ENCODE measurements at places on chromosomes 7 and 10.

GRCh38 chr7:49927631-49928030 is 154.2 kb downstream of the VWC2 start:
- no peak for DNase-seq

DNA sequence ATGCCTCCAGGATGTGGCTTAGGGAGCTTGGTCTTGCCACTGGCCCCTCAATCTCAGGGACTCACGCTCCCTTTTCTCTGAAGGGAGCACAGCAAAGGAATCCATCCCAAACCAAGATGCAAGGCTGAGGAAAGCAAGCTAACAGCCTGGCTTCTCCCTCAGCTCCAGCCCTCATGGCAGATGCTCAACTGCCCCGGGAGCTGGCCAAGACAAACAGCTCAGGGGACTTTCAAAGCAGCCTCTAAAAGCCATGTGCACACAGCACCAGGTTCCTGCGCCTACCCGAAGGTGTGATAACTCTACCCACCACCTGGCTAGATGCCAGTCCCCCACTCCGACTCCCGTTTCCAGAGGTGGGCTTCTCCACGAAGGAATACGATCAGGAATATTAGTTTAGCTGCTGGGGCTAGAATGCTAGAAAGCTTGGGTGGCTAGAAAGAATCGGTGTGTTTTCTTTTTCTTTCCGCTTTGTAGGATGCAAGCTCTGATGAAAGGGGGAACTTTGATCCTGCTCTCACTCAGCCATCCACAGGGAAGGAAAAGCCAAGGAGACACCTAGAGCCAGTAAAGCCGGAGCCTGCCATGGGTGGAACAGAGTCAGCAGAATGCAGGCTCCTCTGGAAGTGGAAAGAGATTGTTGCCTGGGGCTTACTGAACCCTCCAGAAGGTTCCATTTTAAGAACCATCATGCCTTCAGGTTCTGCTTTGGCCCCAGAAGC is 89.0 kb upstream of the FGFR2 start:
- DNase-seq, result no peak

DNA sequence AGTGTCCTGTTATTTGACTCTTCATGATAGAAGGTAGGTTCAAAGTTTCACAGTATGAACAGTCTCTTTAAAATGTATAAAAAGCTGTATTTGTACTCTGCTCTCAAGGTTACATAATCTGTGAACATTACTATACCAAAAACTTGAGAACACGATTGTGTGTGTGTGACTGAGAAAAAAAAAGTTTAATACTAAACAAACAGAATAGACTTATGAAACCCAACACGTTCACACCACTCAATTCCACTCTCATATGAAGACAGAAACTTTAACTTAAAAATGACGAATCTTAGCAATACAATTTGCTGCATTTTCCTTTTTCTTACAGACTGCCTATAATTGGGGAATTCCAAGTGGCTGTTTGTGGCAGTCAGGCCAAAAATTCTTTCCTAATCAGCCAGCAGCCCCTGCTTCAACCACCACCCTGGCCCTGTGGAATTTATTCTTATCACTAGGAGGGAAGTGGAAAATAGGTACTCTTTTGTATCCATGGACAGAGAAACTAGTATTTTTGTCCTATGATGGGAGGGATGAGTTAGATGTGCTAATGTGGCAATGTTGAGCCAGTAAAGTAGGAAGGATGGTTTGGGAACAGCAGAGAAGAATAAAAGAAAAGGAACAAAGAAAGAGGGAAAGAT is 42.8 kb downstream of the MINDY3 start:
- no peak for DNase-seq

- no peak for DNase-seq
These were observed 618.3 kb downstream of the LRMDA start for GRCh38 chr10:76049581-76050290.

GRCh38 chr10:104254493-104255310 is at the start of gene GSTO1:
Gene GSTO1 (plus strand): TSS chr10:104254892. CDS start chr10:104254929, 37 bp downstream.
- no peak for DNase-seq

GRCh38 chr7:158237672-158238335 is 349.8 kb downstream of the PTPRN2 start:
- DNase-seq, result no peak

GRCh38 chr7:101878938-101879337 is 61.5 kb downstream of the CUX1 start:
- DNase-seq, result no peak

DNA sequence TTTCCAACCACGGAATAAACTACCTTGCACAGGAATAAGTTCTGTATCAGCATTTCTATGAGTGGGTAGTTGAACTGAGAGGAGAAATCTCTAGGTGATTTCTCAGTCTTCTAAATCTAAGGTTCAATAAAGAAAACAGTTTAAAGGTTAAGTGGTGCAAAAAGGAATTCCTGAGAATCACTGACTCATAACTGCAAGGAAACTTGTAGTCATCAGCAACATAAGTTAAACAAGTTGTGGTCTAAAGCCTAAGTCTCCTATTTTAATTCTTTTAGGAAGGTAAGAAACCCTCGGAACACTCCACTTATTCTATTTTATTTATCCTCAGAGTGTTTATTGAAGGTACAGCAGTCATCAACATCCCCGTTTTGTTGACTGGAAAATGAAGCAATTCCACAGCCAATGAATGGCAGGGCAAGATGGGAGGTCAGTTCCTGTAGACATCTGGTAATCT is 92.4 kb upstream of the PIK3CG start:
- DNase-seq, result no peak

DNA sequence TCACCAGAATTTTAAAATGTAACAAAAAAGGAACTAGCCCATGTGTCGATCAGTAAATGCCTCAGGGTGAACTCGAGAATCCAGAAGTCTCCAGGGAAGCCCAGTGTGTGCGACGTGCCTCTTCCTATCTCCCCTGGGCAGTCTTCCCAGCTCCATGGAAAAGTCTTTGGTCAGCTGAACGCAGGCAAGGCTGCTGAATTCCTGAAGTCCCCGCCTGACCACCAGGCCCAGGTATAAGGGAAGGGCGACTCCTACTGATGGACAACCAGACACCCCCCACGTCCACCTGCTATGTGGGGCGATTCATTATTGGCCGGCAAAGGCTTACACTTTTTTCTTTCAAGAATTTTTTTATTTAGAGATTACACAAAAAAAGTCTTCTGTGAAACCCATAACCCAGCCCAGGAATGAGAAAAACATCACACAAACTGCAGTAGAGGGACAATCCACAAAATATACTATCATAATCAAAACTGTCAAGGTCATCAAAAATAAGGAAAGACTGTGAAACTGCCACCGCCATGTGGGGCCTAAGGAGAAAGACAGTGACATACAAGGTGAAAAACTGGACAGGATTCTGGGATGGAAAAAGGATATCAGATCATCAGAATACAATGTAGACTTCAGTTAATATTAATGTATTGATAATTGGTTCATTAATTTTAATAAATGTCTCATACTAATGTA is 93.5 kb downstream of the CTBP2 start:
- DNase-seq, result no peak

- no peak for DNase-seq
These were observed 11.9 kb downstream of the RGR start for GRCh38 chr10:84256510-84257342.

- no peak for DNase-seq
These were observed 463.6 kb downstream of the PLXNA4 start for GRCh38 chr7:132112657-132113056.

GRCh38 chr10:26440088-26440470 is 1.9 kb downstream of the APBB1IP start:
- no peak for DNase-seq

GRCh38 chr7:767941-768731 is 41.1 kb upstream of the PRKAR1B start:
- DNase-seq, result no peak

DNA sequence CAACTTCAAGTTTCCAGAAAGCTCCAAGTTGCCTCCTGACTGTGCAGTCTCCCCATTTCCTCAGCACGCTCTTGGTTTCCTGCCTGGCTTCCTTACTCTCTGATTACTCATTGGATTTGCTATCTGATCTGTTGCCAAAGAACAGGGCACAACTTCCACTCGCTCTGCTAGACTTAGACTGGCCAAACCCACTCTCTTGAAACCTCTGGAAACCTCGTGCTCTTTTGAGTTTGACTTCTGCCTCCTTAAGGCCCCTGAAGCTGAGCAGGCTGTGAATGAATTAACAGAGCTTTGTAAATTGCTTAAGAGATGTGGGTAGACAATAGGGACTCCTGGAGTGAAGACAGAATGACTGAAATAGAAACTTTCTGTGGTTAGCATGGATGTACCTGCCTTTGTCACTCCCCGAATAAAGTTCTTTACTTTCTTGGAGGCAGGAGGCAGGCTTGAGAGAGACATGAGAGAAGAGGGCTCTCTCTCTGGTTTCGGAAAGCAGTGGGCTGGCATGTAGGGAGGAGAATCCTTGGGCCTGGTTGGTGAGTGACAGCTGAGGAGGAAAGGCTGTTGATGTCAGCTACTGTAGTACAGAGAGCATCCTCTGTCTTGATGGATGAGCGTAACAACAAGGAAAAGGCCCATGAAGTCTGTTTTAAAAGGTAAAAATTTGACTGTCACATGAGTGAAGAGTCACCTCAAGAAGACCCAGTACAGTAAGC is 70.8 kb downstream of the CHN2 start:
- DNase-seq, result no peak

DNA sequence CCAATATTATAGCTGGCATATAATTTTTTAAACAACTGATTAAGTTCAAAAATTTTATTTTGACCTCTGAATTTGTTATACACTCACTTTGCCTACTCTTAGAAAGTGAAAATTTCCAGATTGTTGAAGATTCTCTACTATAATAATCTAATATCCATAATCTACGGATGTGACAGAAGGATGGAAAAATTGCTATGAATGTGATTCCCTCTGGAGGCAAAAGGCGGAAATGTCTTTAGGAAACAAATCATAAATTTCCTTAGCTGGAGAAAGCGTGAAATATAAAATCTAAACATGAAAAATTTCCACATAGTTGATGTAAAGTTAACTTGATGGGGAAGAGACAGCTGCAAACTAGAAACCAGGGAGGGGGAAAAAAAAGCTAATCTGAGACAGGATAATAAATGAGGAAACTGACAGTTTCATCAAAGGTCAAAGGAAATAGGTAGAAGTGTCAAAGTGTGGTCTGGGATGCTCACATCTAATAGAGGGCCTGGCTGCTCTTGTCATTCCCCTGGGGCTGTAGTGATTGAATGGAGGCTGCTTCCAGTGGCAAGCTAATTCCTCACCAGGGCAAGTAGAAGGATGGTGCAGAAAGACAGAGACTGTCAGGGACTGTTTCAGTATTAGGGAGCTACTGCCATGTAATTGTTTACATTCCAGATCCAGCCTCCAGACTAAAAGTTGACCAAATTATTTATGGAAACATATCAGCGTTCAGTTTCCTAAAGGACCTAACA is 264.5 kb downstream of the SDHAF3 start:
- no peak for DNase-seq

GRCh38 chr7:142422621-142423020 is 164.8 kb upstream of the PRSS58 start:
- DNase-seq, result no peak

DNA sequence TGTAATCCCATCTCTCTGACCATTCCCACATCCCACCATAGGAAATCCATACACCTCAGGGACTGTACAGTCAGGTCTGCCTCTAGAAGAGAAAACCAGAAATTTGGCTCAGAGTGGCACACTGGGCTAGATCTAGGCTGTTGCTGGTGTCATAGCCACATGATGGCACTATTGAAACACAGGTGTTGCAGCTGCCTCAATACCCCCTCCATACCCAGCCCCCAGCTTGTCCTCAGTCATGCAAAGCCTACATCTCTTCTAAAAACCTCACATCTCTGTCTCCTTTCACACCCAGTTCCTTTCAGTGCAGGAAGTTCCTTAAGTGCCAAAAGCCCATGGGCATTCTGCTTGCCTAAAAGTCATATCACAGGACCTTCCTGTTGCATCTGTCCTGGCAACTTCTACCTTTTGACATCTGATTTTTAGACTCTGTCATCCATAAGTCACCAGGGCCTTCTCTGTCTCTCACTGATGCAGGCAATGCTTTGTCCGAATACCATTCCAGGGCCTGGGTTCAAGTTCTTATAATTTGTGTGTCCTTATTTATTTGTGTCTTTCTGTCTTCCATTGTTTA is 27.0 kb upstream of the HIBADH start:
- DNase-seq, result no peak

GRCh38 chr10:69335063-69335587 is 56.8 kb downstream of the HK1 start:
- no peak for DNase-seq

DNA sequence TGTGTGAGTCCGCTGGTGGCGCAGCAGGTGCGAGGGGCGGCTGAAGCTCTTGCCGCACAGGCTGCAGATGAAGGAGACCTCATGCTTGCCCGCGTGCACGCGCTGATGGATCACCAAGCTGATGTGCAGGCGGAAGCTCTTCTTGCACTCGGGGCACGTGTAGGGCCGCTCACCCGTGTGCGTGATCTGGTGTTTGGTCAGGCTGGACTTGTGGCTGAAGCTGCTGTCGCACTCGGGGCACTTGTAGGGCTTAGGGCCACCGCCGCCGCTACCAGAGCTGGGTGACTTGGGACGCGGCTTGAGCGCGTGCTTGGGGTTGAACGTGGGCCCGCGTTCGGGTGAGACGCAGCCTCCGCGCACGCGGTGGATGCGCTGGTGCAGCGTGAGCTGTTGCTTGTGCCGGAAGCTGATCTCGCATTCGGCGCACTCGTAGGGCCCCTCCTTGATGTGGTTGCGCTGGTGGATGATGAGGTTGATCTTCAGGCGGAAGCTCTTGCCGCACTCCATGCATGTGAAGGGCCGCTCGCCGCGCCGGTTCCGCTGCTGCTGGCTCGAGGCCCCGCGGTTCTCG is 28.7 kb downstream of the ZNF777 start:
- DNase-seq, result no peak

DNA sequence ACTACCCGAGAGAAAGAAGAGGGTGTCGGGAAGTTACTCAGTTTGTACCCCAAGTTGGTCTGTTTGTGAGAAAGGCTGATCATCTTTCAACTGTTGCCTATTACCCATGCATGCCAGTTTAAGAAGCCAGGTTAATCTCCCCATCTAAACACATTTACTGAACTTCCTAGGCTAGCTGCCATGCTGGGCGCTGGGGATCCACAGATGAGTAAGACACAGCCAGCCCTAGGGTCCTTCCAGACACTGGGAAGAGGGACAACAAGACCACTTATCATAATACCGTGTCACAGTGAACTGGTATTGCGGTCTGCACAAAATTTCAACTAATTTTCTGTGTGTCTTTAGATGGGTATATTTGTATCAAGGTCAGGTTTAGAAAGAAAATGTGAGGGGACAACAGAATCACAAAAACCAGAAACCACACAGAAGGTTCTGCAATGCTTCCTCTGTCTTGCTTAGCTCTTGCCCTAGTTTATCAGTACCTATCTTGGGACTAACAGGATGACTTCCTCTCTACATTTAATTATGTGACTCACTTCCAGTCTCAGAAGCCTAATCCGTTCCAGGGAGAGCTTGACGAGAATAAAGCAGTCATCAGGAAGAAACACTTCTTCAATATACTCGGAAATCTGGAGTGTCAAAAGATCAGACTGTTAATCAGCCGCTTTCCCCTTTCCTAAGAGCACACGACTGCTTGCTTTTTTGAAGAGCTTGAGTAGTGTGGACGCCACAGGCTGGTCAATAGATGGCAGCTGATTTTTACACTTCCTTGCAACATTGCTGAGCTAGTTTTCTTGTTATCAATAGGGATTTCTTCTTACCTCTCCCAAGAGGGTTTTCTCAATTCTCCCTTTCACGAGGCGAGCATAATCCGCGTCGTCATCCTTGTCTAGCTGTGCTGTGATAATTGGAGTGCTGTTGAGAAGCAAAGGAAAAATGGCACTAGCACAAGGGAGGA is 45.7 kb downstream of the POLR3A start:
- DNase-seq, result no peak

Data from T-helper 17 cell (primary cell).